ENCODE measurements at places on chromosomes 16 and 17.

- DNase-seq = no peak
Observed at GRCh38 chr16:89653656-89654295, 3.7 kb downstream of the CHMP1A start.

DNA sequence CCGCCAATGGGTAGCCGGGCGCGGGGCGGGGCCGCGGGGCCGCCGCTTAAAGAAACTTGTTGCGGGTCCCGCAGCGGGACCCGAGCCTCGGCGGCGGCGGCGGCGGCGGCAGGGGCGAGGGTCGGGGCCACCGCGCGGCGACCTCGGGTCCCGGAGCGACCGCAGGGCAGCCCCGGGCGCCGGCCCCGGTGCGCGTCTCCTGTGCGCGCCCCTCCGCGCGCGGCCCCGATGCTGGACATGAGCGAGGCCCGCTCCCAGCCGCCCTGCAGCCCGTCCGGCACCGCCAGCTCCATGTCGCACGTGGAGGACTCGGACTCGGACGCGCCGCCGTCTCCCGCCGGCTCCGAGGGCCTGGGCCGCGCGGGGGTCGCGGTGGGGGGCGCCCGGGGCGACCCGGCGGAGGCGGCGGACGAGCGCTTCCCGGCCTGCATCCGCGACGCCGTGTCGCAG, at the start of gene SOX8:
Gene SOX8 (plus strand): TSS at position 76 of the 450 bp plus-strand sequence. CDS start 153 bp downstream, at position 229.
- no peak for DNase-seq

GRCh38 chr16:84879569-84880487, 60.0 kb downstream of the CRISPLD2 start:
- DNase-seq = no peak

DNA sequence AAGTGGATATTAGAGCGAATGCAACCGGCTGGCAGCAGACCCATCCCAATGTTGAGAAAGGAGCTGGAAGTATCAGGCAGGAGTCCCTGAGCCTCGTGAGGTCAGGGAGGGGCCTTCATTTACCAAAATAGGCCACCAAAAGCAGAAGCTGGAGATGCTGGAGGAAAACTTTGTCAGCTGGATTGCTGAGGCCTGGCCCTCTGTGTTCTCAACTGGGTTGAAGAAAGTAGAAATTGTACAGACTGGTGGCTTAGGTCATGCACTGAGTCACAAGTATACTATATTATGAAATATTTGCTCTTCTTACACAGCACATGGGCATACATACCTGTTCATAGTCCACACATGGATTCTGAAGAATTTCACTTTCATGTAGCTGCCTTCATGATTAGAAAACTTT, 23.2 kb upstream of the TEKT3 start:
- no peak for DNase-seq

GRCh38 chr17:61806081-61806828, 57.1 kb downstream of the BRIP1 start:
- no peak for DNase-seq

GRCh38 chr16:1770328-1771187, 785 bp downstream of the NME3 start:
- peak; percentile 51 for DNase-seq

- DNase-seq = peak; percentile 77
Observed at GRCh38 chr17:13076905-13077304, 59.1 kb upstream of the ELAC2 start.

GRCh38 chr17:80774643-80775281, 216.9 kb upstream of the CHMP6 start:
- no peak for DNase-seq

DNA sequence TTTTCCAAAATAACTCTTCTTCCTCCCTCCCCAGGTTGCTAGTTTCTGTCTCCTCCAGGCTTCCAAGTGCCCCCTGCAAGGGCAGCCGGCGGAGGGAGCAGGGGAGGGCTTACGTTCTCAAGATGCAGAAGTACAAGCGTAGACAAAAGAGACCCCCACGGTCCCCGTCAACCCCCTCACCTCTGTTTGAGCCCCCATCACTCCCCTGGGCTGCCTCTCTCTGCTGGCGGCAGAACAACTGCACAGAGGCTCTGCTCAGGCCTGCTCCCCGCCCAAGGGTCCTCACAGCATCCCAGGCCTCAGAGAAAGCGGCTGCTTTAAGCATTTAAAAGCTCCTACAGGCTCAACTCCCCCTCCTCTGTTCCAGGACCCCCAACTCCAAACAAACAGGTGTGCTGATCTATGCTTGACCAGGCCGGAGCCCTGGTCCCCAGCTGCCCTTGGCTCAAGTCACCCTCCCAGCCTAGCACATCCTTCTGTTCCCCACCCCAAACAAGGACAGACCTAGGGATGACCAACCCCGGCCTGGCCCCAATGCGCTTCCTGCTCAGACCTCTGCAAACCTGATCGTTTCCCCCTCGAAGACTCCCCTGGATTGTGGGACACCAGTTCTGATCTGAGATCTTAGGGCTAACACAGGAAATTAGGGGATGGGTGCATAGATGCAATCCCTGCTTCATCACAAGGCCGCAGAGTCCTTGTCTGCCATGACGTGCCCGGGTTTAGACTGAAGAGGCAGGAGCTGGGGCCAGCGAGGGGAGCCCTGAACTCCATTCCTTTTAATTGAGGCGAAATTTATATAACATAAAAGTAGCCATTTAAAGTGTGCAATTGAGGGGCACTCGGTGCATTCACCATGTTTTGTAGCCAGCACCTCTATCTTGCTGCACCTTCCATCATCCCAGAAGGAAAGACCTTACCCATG, 17.2 kb upstream of the RBFOX3 start:
- DNase-seq = no peak

GRCh38 chr17:12388226-12388625, 277.5 kb upstream of the MYOCD start:
- peak; percentile 56 for DNase-seq

DNA sequence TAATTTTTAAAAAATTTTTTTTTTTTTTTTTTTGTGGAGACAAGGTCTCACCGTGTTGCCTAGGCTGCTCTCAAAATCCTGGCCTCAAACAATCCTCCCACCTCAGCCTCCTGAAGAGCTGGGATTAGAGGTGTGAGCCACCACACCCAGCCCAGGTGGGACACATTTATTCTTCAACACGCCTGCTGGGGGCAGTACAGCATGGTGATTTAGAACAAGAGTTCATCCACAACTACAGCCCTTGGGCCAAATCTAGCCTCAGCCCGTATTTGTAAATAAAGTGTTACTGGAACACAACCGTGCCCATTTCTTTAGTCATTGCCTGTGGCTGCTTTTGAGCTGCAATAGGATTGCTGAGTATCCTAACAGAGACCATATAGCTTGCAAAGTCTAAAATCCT, 92.8 kb downstream of the KATNIP start:
- DNase-seq = peak; percentile 12

- DNase-seq = no peak
Observed at GRCh38 chr17:56121191-56122051, 31.9 kb upstream of the ANKFN1 start.

DNA sequence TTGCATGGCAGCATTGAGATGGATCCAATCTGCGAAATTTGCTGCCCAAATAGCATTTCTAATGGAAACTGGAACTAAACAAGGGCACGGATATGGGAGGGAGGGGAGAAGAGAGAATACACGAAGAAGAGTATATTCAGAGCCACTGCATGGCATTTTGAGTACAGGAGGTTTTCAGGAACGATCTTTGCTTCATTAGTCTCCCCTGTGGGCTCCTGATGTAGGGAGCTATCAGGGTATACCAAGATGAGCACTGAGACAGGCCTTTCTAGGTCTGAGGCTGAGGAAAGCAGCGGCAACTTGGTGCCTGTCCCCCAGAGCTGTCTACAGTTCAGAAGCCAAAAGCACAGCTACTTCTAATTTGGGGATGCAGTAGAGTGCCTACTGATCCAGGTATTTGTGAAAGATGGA, 257.7 kb upstream of the PMFBP1 start:
- no peak for DNase-seq

- peak; percentile 25 for DNase-seq
Observed at GRCh38 chr16:50153596-50154419, 702 bp downstream of the TENT4B start.

- DNase-seq = peak; percentile 83
Observed at GRCh38 chr17:75979705-75980187, 706 bp downstream of the TEN1 start.

DNA sequence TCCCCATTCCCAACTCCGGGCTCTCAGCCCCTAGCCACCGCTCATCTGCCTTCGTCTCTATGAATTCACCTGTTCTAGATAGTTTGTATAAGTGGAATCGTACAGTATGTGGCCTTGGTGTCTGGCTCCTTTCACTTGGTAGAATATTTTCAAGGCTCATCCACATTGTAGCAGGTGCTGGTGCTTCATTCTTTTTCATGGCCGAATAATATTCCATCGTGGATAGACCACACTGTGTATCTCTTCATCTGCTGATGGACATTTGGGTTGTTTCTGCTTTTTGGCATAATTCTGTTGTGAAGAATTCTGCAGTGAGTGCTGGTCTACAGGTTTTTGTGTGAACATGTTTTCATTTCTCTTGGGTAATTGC, 324.2 kb downstream of the SEC14L1 start:
- no peak for DNase-seq

- DNase-seq = peak; percentile 40
Observed at GRCh38 chr17:59400858-59401257, 69.4 kb downstream of the YPEL2 start.

GRCh38 chr17:42428141-42428944, 5.3 kb upstream of the CAVIN1 start:
- DNase-seq = peak; percentile 99

- no peak for DNase-seq
Observed at GRCh38 chr16:69909760-69910159, 41.4 kb upstream of the CLEC18A start.

GRCh38 chr16:13322336-13322735, 420.9 kb downstream of the SHISA9 start:
- no peak for DNase-seq

DNA sequence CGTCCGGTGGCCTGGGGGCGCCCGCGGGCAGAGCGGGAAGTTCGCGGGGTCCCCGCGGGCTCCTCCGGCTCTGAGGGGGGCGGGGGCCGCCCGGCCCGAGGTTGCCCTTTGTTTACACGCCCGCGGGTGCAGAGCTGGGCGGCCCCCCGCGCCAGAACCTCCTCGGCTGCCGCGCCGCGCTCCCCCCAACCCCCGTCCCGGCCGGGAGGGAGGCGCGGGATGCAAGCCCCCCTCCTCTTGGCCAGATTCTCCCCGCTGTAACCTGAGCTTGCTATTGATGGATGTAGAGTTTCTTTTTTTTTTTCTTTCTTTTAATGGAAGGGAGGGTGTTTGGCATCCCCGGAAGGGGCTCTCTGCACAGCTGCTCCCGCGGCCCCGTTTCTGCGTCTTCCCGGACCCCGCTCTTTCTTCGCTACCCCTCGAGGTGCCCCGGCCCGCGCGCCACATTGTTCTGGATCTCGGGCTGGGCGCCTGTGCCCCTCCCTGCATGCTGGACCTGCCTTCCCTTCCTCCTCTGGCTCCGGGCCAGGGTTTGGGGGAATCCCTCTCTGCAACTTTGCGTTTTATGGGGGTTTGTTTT, 646 bp downstream of the CBX2 start:
- no peak for DNase-seq

DNA sequence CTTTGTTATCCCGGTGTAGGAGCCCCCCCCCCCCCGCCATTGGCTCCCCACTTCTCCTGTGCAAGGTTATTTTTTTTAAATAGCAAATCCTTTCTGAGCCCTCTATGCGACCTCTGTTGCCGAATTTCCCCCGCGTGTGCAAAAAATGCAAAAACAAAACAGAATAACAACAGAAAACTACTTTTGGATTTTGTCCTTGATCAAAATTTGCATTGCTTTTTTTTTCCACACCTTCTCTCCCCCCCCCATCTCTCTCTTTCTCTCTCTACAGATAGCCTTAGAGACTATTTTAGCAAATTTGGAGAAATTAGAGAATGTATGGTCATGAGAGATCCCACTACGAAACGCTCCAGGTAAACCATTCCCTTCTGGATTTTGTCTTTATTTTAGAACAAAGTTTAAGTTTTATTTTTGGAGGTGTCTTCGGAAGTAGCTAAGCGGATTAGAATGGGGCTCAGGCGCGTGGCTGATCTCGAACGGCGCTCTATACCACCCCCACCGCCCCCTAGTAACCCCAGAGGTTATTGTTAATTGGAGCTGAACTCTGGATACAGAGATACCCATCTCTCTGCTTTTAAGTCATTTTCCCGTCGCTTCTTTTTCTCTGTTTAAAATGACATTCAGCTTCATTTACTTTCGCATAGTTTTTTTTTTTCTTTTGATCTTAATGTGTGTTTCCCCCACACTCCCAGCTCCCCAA, 1.0 kb downstream of the MSI2 start:
- DNase-seq = no peak

DNA sequence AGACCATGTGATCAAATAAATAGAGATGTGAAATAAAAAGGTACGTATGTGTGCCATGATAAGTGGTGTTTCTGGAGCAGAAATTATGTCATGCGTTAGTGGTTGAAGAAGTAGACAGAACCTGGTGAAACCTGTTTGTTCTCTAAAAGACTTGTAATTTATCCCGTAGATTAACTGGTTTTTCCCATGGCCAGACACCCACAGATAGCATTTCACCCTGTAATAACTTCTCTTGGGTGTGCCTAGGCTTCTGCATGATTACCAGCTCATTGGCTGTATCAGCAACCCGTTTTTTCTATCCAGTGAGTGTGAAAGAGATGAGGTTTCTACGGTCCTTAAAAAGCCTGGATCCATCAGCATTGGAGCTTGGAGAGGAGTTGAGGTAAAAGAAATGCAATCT, 471.3 kb downstream of the NPIPA7 start:
- DNase-seq = no peak

GRCh38 chr16:58235663-58236062, 37.8 kb upstream of the CSNK2A2 start:
- no peak for DNase-seq

DNA sequence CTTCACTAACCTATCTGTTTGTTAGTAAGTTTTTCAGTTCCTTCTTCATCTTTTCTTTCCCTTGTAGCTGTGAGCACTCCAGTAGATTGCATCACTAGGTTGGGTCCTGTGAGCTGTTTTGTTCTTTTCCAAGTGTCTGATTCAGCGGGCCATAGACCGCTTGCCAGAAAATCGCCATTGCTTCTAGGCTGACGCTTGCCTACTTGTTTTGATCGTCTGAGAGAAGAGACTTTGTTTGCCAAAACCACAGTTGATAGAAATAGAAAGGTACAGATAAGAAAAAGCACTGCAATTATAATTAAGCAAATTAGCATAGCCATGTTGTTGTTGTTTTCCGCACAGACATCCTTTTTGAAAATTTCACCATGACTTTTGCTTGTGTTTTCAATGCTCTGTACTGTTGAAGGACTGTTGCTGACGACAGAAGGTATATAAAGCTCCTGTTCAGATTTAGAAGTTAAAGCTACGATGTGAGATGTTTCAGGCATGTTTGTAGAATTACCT, 3.1 kb downstream of the EVI2A start:
- peak; percentile 63 for DNase-seq

- no peak for DNase-seq
Observed at GRCh38 chr17:9158544-9159452, 137.5 kb downstream of the NTN1 start.
